Lung microvascular endothelial cell (primary cell): ENCODE measurements at places on chromosomes 5 and 9.
A peak's percentile ranks its signal among the peaks of the same experiment; 100 is the strongest.

DNA sequence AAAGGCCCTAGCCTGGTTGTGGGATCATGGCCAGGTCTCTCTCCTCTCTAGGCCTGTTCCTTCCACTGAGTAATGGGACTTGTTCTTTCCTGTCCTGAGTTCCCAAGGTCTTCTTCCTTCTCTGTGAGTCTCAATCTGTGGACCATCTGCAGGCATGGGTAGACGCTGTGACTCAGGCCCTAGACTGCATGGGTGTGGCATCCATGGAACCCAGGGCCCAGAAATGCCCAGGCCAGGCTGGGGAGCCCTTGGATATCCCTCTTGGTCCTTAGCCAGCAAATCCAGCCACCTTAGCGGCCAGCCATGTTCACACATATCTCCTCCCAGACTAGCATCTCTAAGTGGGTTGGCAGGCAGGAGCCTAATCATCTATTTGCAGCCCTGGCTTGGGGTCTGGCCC, 2.3 kb upstream of the ACSL6 start:
- DNase-seq, result no peak

DNA sequence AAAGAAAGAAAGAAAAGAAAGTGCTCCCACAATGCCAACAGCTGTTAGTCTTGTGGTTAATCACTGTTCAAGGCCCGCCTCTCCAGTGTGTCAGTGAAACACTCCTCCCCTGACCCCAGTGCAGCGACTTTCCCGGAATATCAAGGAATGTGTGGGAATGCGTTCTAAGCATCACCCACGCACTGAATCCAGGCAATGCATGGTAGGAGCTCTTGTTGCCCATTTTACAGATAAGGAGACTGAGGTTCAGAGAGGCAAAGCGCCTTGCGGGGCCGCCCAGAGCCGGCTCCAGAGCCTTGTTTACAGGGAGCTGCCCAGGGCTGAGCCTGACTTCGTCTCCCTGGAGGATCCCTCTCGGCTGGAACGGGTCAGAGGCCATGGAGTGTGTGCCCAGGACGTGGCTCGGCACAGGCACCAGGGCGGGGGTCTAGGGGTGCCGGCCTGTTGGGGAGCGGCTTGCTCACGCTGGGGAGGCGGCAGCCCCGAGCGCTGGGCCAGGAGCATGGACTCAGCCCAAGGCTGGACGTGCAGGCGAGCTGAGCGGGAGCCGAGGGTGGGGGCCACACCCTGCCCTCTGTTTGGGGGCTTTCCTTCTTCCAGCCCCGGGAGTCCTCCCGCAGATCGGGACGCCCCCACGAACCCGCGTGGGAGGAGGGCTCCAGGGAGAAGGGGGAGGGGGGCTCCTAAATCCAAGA, 823 bp downstream of the ST6GALNAC6 start:
- DNase-seq, result peak; percentile 55

DNA sequence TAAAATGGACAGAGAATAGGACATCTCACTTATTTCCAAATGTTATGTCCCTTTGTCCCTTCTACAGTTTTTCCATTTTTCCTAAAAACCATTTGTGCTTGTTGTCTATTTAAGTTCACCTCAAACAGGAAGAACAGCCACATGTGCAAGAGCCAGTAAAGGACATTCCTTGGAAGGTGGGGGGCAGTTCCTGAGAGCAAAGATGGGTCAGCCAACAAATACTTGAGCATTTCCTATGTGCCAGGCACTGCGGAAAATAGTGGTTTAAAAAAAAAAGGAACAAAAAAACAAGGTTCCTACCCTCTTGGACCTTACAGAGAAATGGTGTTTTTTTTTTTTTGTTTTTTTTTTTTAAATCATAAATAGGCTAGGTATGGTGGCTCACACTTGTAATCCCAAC, 26.8 kb downstream of the ANP32B start:
- DNase-seq, result peak; percentile 94

- peak; percentile 94 for DNase-seq
Measured at GRCh38 chr9:124658165-124659017, 112.7 kb downstream of the NR6A1 start.

- DNase-seq, result no peak
Measured at GRCh38 chr9:13436591-13436990, 157.1 kb upstream of the MPDZ start.
